Kasumi-1 (cell line): ENCODE measurements at places on chromosomes 12 and 14.

DNA sequence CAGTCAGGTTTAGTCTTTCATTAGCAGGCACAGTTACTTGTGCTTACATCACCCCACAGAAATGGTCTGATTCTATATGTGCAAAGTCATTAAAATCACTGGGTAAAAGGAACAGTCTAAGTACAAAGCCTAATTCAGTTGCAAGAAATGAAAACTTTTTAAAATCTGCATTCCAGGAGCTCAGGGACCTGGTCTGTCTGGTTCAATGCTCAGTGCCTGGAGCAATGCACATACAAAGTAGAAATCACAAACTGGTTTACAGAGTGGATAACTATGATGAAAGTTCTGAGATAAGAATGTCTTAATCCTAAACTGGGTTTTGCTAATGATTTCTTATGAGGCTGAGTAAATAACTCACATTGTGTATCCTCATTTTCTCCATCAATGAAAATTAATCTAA, 28.7 kb downstream of the LMNTD1 start:
- no peak for DNase-seq

DNA sequence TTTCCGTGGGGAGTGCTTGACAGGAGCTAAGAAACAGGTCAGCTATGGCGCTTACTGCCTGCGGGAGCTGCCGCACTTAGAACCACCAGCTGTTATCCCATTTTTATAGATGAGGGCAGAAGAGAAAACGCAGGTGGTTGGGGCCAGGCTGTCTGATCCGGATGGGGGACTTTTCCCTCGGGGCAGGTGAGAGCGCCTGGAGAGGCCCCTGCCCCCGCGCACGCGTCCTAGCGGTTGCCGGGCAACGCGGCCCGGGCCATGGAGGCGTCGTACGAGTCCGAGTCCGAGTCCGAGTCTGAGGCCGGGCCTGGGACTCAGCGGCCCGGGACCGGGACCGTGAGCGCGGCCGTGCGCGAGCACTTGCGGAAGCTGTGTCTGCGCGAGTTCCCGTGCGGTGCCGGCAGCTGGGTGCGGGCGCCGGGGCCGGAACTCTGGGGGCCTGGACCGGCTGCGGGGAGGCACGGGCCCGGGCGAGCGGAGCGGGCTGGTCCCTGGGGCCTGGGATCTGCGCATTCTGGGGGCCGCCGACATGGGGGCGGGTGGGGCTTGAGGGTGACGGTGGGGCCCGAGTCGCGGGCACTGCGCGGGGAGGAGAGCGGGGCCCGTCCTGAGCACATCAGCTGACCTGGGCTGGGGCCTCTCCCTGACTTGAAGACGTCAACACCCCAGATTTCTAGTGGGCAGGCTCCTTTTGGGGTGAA, at the start of gene LRRC43:
TSS of gene LRRC43 (plus strand) at position 237 of the 701 bp plus-strand sequence. CDS start at position 259, 22 bp downstream.
- DNase-seq: no peak

DNA sequence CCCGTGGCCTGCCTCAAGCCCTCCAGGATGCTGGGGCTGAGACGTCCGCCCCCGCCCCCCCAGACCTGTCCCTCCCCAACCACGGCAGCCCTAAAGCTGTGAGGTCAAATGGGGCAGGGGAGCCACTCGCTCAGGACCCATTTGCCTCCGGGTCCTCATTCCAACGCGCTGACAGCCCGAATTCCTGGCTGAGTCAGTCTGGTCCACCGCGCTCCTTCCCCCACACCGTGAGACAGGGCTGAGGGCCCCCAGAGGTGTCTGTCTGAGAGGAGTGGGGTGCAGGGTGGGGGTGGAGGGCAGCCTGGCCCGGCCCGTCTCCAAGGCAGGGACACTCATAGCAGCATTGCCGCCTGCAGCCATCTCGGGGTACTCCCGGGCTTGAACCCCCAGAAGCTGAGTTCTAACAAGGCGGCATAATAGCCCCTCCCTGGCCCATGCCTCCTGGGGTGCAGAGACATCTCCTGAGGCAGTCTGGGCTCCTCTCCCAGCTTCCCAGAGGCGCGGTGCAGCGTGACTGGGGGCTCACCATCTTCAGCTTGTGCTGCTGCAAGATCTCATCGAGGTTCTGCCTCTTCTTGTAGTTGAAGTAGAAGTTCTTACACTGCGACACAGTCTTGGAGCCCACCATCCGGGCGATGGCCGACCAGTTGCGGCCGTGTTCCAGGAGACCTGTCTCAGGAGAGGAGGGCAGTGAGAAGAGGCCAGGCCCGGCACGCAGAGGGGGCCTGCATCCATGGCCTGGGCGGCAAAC, 90.5 kb downstream of the RFLNA start:
- no peak for DNase-seq

DNA sequence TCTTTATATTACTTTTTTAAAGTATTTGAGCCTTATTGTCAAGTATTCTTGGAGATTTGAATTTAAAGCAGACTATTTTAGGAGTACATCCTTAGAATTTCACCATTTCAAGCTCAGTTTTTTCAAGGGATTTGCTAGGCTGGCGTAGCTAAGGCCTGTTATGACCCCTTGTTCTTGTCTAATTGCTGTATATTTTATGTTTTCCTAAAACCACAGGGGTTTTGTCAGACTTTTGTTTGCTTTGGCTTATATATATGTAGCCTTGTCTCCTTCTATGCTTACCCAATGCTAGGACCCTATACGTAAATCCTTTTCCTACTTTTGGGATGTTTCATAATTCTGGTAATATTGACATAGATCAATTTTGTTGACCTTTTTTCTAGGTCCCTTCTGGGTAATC, 147.0 kb upstream of the SYT10 start:
- DNase-seq: no peak

DNA sequence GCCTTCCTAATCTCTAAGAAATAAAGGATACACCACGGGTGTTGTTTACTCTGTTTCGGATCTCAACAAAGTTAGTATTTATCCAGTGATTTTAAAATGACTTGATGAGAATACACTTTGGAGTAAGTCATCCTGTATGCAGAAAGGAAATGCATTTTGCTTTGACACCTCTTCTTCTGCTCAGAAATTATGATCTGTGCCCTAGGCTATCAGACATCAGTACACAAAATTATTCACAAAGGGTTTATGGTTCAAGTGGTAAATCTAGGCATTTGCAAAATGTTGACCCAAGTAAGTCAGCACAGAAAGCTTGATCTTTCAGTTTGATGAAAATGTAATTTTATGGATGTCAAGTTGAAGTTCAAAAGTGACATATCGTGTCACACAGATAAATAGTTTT, 248.5 kb downstream of the ATP23 start:
- DNase-seq: no peak

GRCh38 chr14:36604757-36605505, 22.5 kb upstream of the NKX2-8 start:
- DNase-seq: peak; percentile 68

GRCh38 chr12:109567296-109567695, 6.0 kb downstream of the MMAB start:
- no peak for DNase-seq

- DNase-seq: no peak
Measured at GRCh38 chr14:97066068-97066899, 269.1 kb downstream of the VRK1 start.

GRCh38 chr12:50514526-50515276, 9.9 kb downstream of the DIP2B start:
- DNase-seq: no peak

GRCh38 chr12:6869049-6870021, 2.0 kb downstream of the TPI1 start:
- DNase-seq: peak; percentile 64

GRCh38 chr14:100827101-100828021, 1.4 kb downstream of the MEG3 start:
- no peak for DNase-seq

GRCh38 chr14:95421741-95422140, 94.7 kb downstream of the SYNE3 start:
- DNase-seq: no peak

- no peak for DNase-seq
Measured at GRCh38 chr12:90245391-90245790, 536.8 kb upstream of the ATP2B1 start.

DNA sequence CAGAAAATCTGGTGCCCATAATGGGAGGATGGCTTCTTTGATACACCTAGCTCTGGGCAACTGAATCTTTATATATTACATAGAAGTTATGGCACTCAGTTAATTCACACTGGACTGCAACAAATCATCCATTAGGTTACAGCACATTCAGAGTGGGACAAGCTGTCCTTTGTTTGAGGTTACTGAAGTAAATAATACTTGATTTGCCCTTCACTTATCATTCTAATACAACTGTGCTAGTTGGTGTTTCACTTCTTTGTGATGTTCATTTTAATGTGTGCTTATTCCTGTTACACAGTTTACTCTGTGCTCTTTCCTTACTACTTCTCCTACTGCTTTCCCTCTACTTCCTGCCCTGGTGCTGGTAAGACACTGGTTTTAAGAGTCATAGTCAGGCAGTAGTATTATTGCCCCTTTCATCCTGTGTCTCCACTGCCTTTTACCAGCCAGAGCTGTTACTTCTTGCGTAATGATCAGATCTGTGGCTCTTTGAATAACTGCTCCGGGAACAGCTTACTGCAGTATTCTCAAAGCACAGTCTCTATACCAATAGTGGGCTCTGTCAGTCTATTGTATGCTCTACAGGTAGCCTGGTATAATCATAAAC, 36.4 kb upstream of the GXYLT1 start:
- peak; percentile 87 for DNase-seq

- no peak for DNase-seq
Measured at GRCh38 chr14:68939893-68940613, 39.0 kb downstream of the ACTN1 start.

DNA sequence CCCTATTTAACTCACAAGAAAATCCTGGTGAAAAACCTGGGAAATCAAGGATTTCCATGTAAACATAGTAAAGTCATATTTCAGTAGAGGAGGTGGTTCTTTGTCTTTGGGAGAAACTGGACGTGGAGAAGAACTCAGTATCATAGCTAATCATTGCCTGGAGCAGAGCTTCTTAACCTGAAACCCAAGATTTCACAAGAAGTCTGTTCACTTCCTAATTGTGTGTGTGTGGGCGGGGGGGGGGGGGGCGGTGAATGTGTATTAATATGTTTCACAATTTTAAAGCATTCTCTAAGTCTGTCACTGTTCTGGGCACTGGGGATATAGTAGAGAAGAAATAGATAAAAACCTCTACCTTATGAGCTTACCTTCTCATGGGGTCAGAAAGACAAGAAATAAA, 96.7 kb upstream of the PPP4R3A start:
- peak; percentile 0 for DNase-seq

DNA sequence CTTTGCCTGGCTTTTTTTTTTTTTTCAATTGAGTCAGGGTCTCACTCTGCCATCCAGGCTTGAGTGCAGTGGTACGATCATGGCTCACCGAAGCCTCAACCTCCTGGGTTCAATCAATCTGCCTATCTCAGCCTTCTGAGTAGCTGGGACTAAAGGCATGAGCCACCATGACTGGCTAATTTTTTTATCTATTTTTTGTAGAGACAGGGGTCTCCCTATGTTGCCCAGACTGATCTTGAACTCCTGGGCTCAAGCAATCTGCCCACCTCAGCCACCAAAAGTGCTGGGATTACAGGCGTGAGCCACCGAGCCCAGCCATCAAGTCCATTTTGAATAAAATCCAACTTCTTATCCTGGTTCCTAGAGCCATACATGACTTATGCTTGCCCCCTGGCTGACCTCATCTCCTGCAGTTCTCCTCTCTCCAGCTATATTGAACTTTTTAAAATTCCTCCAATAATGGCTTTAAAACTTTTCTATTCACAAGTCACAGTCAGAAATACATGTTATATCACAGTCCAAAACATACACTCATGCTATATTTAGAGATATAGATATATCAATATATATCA, 10.4 kb upstream of the RND1 start:
- no peak for DNase-seq

DNA sequence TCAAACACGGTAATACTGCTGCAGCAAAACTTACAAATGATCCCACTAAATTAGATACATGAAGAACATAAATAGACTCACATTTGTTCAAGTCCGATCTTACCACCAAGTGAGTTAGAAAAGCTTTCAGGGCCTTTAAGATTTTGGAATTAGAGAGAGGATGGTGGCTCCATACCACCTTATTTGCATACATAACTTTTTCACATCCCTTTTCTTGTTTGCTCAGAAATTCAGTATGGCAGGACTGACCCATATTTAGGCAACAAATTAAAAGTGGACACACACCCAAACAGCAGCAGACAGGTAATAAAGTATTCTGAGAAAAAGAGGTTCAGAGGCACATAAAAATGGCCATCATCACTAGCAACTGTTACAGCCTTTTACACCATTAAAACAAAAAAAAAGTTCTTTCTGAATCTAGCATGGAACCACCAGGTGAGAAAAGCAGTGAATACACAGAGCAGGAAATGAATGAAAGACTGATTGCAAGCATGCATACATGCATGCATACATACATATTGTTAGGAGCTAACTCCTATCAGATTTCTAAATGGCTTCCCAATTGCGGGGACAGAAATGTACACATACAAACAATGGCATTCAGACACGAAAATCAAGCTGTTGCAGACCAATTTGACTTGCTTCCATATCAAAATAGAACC, 23.3 kb downstream of the STXBP6 start:
- DNase-seq: no peak

GRCh38 chr12:108616941-108617858, 16.5 kb downstream of the SELPLG start:
- peak; percentile 82 for DNase-seq

DNA sequence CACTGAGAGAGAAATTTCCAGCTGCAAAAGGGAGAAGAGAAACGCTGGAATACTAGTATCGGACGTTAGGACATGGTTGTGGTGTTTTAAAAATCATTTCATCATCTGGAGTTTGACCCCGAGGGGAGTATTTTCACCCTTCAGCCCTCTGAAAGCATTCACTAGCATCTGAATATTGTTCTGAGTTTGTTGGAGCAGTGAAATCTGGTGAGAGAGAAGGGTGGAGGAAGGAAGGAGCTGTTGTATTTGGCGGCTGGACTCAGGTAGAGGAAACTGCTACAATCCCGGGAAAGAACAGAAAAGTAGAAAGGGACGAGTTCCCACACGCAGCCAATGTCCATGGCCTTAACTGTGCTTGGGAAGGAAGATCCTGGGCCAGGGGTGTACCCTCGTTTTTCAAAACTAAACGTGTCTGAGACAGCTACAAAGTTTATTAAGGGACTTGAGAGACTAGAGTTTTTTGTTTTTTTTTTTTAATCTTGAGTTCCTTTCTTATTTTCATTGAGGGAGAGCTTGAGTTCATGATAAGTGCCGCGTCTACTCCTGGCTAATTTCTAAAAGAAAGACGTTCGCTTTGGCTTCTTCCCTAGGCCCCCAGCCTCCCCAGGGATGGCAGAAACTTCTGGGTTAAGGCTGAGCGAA, 896 bp upstream of the CDKN1B start:
- no peak for DNase-seq

GRCh38 chr14:97056086-97056485, 258.9 kb downstream of the VRK1 start:
- DNase-seq: no peak

GRCh38 chr12:51270067-51270950, at the start of gene SMAGP:
Gene SMAGP, minus strand, starts transcription at chr12:51270415. Its CDS starts 1,137 bp downstream, at chr12:51269278.
- peak; percentile 20 for DNase-seq

GRCh38 chr14:99177886-99178835, 93.8 kb downstream of the BCL11B start:
- DNase-seq: no peak
